T-helper 1 cell (primary cell): ENCODE measurements at places on chromosomes 7 and 10.
A peak's percentile ranks its signal among the peaks of the same experiment; 100 is the strongest.

DNA sequence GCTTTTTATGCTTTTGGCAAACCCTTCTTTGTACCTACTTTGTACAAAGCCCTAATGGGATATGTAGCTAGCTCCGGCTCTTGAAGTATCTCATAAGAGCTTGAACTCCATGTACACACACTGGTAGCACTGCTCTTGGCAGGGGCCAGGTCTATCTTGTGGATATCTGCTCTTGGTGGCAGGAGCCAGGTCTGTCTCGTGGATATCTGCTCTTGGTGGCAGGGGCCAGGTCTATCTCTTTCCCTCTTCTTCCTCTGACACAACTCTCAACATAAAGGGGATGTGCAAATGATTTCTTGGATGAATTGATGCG is 91.9 kb downstream of the WNT2 start:
- DNase-seq, result no peak

DNA sequence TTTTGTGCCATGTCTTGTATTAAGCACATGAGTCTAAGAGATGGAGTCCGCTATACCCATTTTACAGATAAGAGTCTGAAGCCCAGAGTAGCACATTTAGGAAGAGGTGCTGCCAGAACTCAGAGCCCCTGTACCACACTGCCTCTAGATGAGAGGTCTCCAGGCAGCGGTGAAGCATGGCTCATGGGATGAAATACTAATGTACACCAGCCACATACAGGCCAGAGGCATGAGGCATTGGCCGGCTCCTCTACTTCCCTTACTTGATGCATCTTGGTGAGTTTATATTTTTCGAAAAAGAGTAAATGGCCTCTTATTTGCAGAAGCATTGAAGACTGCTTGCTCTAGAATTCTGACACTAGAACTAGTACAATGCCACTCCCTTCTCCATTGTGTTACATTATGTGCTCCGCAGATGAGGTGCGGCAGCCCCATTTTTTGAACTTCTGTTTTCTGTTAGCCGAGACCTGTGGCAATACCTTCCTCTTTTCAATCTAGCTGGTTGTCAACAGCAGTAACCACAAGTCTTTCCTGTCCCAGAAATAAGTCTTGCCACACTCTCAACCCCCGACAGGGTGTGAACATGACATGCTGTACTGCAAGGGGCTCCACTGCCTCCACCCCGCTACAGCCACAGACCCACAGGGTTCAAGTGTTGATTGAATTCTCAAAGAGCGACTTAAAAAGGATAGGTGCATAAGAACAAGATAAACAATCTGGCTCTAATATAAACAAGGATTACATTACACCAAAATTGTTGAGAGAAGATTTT is 145.3 kb downstream of the CELF2 start:
- peak; percentile 64 for DNase-seq

DNA sequence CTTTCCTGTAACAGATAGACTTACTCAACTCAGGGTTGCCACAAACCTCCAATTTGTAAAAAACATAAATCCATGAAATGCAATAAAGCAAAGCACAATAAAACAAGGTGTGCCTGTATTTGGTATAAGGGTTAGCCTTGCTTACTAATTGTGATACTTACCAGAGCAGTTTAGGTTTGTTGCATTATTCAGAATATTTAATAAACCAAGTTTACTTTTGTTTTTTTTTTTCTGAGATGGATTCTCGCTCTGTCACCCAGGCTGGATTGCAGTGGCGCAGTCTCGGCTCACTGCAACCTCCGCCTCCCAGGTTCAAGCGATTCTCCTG is 79.6 kb downstream of the SEC61G start:
- no peak for DNase-seq

DNA sequence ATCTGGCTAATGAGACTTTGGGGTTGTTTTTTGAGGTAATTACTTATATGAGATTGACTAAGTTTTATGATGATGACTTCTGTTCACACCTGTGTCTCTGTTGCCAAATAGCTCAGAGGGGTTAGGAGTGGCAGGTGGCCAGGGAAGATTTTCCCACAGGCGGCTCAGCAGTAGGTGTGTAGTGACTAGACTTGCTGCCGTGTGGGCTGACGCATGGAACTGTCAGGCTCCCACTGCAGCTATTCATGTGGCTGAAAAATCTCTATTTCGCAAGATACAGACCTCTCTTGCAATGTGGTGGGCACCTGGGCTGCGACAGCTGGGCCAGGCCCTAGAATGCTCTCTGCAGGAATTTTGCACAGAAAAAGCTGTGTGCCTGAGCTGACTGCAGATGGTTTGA is 1.4 kb downstream of the CPA4 start:
- no peak for DNase-seq

GRCh38 chr7:116630932-116631671 is 40.9 kb upstream of the MET start:
- DNase-seq, result no peak

- no peak for DNase-seq
Measured at GRCh38 chr7:54921116-54921515, 97.7 kb upstream of the EGFR start.

DNA sequence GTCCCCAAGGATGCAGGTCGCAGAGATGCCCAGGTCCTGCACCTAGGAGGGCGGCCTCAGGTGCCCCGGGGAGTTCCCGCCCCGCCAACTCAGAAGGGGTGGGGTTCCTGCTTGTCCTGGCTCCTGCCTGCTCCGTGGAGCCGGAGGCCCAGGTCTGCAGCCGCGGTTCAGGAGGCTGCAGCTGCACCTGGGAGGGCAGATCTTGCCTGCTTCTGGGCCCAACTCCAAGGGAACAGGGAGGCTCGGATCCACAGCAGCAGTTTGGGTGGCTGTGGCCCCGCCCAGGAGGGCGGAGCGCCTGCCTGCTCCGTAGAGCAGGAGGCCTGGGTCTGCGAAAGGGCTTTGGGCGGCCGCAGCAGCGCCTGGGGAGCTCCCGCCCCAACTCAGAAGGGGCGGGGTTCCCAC is 108.2 kb upstream of the EGR2 start:
- DNase-seq, result no peak

GRCh38 chr7:22295402-22296264 is 61.3 kb downstream of the RAPGEF5 start:
- DNase-seq, result no peak

DNA sequence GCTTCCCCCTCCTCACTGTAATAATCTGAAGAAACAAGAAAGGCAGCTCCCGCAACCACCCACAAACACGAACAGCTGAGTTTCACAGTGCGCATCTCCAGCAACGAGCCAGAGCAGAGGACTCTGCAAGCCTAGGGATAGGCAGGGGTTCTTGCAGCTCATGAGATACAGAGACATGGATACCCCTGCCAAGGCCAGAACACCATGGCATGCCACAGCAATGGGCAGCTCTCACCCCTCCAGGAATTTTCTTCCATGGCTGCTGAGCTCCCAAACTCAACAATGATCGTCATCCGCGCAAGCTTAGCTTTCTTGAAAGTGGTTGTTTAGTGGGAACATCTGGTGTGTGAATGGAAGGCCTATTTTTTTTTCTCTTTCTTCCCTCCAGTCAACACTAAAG is 637.3 kb downstream of the SORCS3 start:
- DNase-seq, result no peak

DNA sequence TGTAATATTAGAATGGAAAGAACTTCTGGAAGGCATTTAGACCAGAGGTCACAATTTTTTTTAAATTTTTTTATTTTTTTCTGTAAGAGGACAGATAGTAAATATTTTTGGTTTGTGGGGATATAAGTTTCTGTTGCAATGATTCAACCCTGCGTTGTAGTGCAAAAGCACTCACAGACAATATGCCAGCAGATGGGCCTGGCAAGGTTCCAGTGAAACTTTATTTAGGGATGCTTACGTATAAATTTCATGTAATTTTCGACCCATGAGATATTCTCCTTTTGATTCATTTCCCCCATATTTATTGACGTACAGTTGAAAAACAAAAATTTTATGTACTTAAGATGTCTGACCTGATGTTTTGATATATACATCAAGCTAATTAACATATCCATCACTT is 72.8 kb upstream of the NMT2 start:
- DNase-seq, result no peak

DNA sequence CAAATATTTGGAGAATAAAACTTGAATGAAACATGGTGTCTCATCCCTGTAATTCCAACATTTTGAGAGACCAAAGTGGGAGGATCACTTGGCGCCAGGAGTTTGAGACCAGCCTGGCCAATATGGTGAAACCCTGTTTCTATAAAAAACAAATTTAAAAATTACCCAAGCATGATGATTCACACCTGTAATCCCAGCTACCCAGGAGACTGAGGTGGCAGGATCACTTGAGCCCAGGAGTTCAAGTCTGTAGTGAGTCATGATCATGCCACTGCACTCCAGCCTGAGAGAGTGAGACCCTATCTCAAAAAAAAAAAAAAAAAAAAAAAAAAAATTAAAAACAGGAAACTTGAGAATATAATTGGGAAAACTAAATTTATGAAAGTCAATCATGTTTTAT is 481.1 kb downstream of the SEMA3D start:
- no peak for DNase-seq

GRCh38 chr7:20236043-20236442 is 18.9 kb upstream of the MACC1 start:
- DNase-seq, result no peak

GRCh38 chr10:14673189-14673861 is 101.4 kb downstream of the FAM107B start:
- no peak for DNase-seq

GRCh38 chr10:118873091-118873737 is 118.4 kb upstream of the CACUL1 start:
- DNase-seq, result no peak

GRCh38 chr10:11176746-11177145 is 159.1 kb downstream of the CELF2 start:
- no peak for DNase-seq

DNA sequence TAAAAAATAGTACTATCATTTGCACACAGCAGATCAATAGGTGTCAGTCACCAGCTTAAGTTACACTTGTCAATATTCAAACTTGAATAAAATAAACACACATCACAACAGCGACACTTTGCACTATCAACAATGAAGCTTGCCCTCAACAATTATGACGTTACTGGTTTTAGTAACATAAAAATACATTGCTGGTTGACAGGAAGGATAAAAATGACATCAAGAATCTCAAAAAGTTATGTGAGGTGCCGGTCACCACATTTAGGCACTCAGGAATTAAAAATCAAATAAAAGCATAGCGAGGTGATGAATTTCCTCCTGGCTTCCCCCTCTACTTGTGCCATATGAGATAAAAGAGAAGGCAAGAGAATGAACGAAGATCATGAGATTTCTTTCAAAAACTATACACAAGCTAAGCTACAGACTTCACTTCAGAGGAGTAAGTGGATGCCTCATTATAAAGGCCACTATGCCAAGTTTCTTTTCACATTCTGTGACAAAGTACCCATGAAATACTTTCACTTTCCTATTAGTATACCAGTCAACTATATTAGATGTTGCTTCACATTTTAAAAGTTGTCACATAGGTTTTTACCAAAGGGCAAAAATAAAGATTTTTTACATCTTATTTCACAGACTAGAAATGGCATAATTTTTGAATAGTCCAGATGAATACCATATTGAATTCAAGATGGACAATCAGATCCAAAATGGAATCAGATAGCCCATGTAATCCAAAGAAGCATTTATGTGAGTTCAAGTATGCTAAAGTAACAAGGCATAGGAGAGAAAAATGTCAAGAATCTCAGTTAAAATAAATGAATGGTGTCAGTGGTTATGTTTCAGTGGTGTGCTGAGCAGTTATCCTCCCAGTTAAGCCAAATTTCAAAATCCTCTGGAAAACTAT is 3.6 kb downstream of the CCDC71L start:
- DNase-seq, result no peak

DNA sequence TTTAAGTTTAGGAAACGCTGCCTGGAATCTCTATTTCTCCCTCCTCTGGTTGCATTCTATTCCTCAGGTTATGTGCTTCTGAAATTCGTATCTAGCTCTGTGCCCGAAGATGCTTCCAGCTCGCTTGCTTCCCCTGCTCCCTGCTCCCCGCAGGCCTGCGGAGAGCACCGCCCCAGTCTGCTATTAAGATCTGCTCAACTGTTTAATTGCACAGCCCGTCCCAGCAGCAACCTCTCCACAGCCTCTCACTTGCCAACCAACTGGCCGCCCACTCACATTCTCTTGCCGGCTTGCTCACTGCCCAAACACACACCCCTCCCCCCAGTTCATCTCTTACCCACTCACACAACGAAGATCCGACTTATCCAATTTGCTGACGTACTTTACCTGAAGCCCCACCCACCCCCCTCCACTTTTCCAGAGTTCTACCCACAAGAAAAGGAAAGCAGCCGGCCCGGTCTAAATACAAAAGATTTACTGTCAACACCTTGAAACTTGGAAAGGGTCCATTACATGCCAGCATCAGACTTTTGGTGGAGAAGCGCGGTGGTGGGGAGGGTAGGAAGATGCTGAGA is 167.3 kb upstream of the KLF14 start:
- no peak for DNase-seq
